ENCODE measurements at places on chromosomes 16 and 17. TPM values are rescaled to one million over a fixed set of nuclear protein-coding genes. Genes with fewer than 3 reads are reported as not detected.

The ROGDI gene
- 19.3 TPM for total RNA-seq

The C16orf54 gene
- 87.9 TPM for total RNA-seq

The OR1A1 gene
- not detected for total RNA-seq

The GAS2L2 gene
- under 0.01 TPM for total RNA-seq

The RCVRN gene
- total RNA-seq = 0.10 TPM

The CCL8 gene
- not detected for total RNA-seq

The ABAT gene
- total RNA-seq = 2.5 TPM

The ACSM5 gene
- total RNA-seq = not detected

The C17orf78 gene
- not detected for total RNA-seq

The RPAIN gene
- 51.9 TPM for total RNA-seq

The MED13 gene
- 164 TPM for total RNA-seq

The ST6GALNAC2 gene
- 2.3 TPM for total RNA-seq

The TAT gene
- not detected for total RNA-seq

The MYH1 gene
- not detected for total RNA-seq

The VPS25 gene
- 27.0 TPM for total RNA-seq

The CTF1 gene
- total RNA-seq = 0.21 TPM

The ALOX15B gene
- total RNA-seq = 0.10 TPM

The LITAF gene
- 169 TPM for total RNA-seq

All from mononuclear cell (primary cell).